M059J (cell line): ENCODE measurements at places on chromosomes 11 and 22.

GRCh38 chr11:132158091-132158490 is 787.7 kb downstream of the NTM start:
- DNase-seq, result peak; percentile 36

DNA sequence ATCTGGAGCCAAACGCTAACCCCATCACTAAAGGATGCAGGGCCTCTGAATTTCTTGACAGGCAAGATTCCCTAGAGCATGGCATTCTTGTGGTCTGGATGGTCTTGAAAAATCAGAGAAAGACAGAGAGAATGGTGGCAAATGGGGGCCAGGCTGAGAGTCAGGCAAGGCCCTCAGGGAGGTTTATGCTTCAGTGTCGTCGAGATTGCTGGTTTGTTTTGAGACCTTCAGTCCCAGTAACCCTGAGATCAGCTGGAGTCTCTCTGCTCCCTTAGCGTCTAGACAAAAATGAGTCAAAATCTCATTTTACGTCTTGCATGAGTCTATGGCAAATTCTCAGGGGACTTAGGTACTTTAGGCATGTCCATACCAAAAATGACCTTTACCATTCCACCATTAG is 539.3 kb downstream of the SOX6 start:
- no peak for DNase-seq

DNA sequence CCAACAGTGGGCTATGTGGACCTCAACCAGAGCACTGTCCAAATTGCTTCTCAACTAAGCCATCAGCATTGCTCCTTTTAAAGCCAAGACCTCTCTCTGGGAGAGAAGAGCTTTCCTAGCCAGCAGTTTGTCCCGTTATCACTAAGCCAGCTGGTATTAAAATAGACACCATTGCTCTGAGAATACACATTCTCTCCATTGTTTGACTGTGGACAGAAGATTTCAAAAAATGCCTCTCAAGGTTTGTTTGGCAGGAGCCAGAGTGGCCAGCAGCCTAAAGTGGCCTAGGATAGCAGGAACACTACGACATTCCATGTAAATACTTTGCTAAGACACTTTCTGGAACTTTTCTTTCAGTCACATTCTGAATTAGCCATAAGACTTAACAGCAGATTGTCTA is 41.3 kb downstream of the EIF4ENIF1 start:
- DNase-seq, result no peak

DNA sequence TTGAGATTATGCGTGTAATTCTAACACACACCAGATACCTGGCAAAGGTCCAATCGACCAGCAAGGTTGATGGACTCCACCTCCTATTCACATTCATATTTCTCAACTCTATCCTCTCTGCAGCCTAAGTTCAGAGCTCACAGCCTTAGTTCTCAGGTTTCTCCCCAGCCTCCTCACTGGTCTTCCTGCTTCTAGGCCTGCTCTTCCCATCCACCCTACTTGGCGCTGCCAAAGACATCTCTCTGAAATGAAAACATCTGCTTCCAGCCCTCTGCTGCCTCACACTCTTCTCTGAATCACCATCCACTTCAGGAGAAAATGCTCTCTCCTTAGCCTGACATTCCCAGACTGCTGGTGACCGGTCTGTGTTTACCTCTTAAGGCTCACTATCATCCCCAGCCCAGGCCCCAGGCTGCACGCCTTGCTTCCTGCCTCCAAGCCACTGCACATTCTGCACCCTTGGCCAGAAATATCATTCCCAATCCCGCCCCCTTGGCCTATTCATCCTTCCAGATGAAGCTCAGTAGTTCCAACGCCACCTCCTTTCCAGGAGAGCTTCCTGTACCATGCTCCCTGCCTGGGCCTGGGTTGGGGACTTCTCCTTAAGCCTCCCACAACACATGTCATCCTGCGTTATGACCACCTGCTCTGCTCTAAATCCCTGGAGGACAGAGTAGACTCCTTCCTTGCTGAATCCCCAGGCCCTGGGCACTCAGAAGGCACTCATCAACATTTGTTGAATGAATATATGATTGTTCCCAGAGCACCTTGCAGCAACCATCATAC is 3.5 kb downstream of the ARRB1 start:
- peak; percentile 84 for DNase-seq

DNA sequence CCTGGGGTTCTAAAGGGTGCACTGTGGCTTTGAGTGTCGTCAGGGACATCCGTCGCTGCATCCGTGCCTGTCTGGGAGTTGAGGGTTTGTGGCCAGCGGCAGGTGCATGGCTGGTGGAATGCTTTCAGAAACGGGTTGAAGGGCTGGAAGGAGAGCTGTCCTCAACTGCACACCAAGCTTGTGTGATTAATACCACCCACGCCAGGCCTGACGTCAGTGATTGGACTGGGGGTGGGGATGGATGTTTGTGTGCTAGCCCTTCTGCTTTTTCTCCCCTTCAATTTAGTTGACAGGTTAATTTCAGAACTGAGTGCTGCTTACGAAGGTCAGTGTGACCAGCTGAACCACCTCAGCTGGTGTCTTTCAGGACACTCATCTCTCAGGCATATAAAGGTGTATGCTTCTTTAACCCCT is 3.2 kb upstream of the GAB2 start:
- peak; percentile 29 for DNase-seq

- DNase-seq, result peak; percentile 36
Measured at GRCh38 chr22:21876486-21877176, 9.2 kb upstream of the MAPK1 start.

- no peak for DNase-seq
Measured at GRCh38 chr22:24145446-24146193, 35.7 kb upstream of the SUSD2 start.

- DNase-seq, result no peak
Measured at GRCh38 chr11:116185551-116185950, 587.2 kb downstream of the BUD13 start.

- no peak for DNase-seq
Measured at GRCh38 chr22:50136581-50137015, 33.9 kb upstream of the PANX2 start.

GRCh38 chr11:105834461-105834860 is 187.6 kb downstream of the MSANTD4 start:
- DNase-seq, result no peak

DNA sequence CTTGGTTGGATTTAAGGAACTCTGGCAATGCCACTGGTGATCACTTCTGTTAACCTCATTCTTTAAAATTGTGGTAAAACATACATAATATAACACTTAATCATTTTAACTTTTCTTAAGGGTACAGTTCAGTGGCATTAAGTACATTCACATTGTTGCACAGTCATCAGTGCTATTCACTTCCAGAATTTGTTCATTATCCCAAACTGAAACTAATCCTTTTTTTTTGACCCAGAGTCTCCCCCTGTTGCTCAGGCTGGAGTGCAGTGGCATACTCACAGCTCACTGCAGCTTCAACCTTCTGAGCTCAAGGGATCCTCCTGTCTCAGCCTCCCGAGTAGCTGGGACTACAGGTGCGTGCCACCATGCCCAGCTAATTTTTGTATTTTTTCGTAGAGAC is 10.6 kb downstream of the ELF5 start:
- peak; percentile 68 for DNase-seq

DNA sequence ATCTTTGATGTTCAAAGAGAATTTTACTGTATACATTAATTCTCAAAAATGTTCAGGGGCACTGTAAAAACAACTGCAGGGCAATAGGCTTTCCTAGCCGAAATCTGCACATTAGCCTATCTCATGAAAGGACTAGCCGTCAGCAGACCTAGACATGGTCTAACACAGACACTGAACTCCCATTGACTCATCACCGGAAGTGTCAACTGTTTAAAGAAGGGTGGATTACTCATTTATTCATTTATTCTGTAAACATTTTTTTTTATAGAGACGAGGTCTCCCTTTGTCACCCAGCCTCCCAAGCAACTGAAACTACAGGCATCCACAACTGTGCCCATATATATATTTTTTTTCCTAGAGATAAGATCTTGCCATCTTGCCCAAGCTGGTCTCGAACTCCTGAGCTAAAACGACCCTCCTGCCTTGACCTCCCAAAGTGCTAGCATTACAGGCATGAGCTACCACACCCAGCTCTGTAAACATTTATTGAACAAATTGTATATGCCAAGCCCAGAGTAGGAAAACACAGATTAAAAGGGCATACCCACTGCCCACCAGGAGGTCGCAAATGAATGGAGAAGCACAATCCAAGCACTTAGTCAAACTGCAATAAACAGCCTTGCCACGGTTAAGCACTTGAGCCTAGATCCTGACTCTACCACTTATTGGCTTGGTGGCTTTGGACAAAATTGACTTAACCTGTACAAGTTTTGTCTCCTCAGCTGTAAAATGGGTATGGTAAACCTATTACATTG is 26.6 kb downstream of the RAB30 start:
- peak; percentile 98 for DNase-seq

DNA sequence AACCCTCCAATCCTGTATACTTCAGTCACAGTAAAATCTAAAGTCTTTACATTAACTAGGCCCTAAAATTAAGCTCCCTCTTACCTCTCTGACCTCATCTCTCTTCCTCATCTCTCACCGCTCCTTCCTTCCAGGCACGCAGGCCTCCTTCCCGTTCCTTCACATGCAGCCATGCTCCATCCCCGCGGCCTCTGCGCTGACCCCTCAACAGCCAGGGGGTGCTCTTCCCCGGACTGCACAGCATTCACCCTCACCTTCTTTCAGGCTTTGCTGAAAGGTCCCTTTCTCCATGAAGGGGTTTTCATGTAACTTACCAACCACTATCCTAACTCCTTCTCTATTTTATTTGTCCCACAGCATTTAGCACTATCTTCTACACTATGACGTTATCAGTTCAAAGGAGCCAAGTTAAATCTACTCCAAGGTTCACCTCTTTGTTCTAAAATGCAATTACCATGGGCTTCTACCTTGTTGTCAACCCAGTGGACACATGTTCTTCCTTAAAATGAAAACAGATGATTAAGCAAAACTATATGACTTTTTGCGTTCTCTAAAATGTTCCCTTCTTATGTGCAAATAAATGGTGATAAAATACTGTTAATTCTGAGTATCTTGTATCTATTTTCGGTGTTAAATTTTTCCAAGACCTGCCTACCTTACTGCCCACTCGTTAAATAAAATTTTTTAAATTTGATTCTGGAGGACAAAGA is 57.8 kb upstream of the APOA1 start:
- no peak for DNase-seq

GRCh38 chr11:61880031-61880430 is 11.3 kb downstream of the FADS3 start:
- DNase-seq, result no peak

DNA sequence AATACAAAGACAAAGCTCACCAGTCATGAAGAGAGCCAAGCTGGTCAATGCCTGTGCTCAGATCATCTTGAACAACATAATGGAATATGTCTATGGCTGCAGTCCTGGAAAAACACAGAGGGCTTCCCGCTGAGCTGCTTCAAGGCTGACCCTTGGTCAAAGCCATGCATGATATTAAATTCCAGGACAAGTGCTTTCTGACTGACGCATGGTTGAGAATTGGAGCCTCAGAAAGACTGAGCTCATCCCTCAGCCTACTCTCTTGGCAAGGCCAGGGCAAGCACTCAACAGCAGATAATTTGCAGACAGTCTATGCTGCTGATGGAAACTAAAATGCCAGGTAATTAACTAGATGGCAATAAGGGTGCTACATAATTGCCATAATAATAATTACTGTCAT is 89.2 kb downstream of the GALNT18 start:
- DNase-seq, result no peak

- no peak for DNase-seq
Measured at GRCh38 chr11:35210876-35211546, 72.0 kb downstream of the CD44 start.

- no peak for DNase-seq
Measured at GRCh38 chr11:72423840-72424239, 10.5 kb downstream of the CLPB start.

DNA sequence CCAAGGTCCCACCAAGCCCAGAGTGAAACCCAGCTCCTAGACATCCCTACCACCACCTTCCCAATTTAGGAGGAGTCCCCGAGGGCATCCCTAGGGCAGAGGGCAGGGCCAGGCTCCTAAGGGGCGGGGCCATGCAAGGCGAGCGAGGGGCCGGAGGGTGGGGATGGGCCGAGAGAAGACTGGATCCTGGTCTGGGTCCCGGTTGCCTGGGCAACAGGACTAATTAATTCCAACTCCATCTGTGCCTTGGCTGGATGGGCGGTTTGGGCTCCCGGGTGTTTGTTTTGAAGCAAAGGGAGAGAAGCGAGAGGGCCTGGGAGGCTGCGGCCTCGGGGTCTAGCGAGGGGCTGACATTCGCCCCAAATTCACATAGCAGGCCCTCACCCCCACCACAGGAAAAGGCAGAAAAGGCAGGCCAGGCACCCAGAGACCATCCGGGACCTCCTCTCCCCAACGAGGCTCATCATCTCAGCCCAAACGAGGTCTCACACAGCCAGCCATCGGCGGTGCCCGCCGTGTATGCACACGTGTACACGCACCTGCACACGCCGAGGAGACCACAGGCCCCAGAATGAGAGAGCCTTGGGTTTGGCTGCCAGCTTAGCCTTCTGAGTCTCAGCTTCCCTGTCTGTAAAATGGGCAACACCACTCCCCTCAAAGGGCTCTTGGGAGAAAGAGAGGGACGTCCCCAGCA is 23.9 kb downstream of the ELFN2 start:
- DNase-seq, result no peak

- DNase-seq, result no peak
Measured at GRCh38 chr11:69445131-69445470, 36.4 kb upstream of the LINC01488 start.

GRCh38 chr11:57179681-57180080 is 2.1 kb upstream of the LRRC55 start:
- DNase-seq, result no peak

GRCh38 chr11:57364851-57365660 is 15.9 kb downstream of the PRG3 start:
- no peak for DNase-seq
